ENCODE measurements at places on chromosomes 6 and 20. TPM values are rescaled to one million over a fixed set of nuclear protein-coding genes. Genes with fewer than 3 reads are reported as not detected.

GRCh38 chr6:55835220-55835619, 40.2 kb downstream of the BMP5 start:
- DNase-seq: no peak

GRCh38 chr20:19347943-19348456, 135.6 kb downstream of the SLC24A3 start:
- no peak for DNase-seq

DNA sequence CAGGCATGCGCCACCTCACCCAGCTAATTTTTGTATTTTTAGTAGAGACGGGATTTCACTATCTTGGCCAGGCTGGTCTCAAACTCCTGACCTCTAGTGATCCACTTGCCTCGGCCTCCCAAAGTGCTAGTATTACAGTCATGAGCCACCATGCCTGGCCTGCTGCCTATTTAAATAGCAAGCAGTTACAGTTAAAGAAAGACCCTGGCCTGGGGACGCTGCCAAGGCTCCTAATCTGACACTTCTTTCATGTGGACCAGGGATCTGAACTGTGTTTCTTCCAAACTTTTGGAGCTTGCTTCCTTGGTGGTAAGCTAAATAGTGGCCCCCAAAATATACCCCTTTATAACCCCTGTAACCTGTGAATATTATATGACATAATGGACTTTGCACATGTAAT, 15.3 kb downstream of the PPARD start:
- no peak for DNase-seq

ERGIC3 gene
- 265 TPM for total RNA-seq

TBX18 gene
- total RNA-seq: 10.1 TPM

Measured in Panc1 (cell line).